ENCODE measurements at places on chromosomes 7 and 10.
A peak's percentile ranks its signal among the peaks of the same experiment; 100 is the strongest.

DNA sequence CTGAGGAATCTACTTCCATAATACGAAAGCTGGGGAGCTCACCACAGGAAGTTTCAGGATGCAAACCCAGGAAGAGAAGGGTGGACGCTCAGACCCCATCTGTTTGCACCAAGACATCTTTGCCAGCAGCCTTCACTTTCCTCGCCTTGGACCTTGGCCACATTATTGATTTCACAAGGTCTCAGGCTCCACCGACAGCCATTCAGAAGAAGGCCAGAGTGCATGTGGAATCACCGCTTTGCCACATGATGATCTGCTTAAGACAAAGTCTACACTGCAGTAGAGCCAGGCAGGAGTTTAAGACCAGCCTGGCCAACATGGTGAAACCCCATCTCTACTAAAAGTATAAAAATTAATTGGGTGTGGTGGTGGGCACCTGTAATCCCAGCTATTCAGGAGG, 60.0 kb downstream of the LYZL1 start:
- DNase-seq: no peak

DNA sequence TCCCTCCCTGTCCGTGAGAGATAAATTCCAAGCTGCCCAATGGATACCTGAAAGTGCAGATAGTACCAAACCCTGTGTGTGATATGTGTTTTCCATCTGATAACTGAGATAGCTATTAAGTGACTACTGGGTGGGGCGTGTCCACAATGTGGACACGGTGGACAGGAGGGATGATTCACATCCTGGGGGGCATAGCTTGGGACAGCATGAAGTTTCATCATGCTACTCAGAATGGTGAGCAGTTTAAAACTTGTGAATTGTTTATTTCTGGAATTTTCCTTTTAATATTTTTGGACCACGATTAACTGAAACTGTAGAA, 158.6 kb downstream of the CREB5 start:
- no peak for DNase-seq

GRCh38 chr7:128178611-128179010, 62.5 kb upstream of the LEP start:
- no peak for DNase-seq

GRCh38 chr7:13990984-13991790, 1.7 kb upstream of the ETV1 start:
- DNase-seq: peak; percentile 97

GRCh38 chr7:108049962-108050361, 47.0 kb upstream of the LAMB1 start:
- no peak for DNase-seq

- DNase-seq: no peak
These were observed 61.1 kb downstream of the GNAT3 start for GRCh38 chr7:80450621-80451308.

DNA sequence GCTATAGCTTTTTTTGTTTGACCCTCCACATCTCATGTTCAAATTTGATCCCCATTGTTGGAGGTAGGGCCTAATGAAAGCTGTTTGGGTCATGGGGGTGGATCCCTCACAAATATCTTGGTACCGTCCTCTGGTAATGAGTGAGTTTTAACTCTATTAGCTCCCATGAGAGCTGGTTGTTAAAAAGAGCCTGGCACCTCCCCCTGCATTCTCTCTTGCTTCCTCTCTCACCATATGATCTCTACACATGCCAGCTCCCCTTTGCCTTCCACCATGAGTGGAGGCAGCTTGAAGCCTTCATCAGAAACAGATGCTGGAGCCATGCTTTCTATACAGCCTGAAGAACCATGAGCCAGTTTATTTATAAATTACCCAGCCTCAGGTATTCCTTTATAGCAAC, 43.0 kb upstream of the IMMP2L start:
- no peak for DNase-seq

- DNase-seq: no peak
These were observed 51.5 kb upstream of the OSBPL3 start for GRCh38 chr7:25031432-25031831.

DNA sequence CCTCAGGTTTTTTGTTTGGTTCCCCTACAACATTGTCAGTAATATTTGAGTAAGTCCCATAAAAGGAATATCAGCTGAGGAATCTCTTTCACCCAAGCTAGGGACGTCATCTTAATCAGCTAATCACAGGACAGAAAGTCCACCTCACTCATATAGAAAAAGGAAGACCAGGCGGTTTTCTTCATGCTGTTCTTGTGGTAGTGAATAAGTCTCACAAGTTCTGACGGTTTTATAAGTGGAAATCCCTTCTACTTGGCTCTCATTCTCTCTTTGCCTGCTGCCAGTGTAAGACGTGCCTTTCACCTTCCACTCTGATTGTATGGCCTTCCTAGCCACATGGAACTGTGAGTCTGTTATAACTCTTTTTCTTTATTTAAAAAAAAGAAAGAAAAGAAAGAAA, 308.1 kb upstream of the PFKP start:
- DNase-seq: no peak

GRCh38 chr7:64947252-64948000, 43.4 kb downstream of the ZNF117 start:
- no peak for DNase-seq

DNA sequence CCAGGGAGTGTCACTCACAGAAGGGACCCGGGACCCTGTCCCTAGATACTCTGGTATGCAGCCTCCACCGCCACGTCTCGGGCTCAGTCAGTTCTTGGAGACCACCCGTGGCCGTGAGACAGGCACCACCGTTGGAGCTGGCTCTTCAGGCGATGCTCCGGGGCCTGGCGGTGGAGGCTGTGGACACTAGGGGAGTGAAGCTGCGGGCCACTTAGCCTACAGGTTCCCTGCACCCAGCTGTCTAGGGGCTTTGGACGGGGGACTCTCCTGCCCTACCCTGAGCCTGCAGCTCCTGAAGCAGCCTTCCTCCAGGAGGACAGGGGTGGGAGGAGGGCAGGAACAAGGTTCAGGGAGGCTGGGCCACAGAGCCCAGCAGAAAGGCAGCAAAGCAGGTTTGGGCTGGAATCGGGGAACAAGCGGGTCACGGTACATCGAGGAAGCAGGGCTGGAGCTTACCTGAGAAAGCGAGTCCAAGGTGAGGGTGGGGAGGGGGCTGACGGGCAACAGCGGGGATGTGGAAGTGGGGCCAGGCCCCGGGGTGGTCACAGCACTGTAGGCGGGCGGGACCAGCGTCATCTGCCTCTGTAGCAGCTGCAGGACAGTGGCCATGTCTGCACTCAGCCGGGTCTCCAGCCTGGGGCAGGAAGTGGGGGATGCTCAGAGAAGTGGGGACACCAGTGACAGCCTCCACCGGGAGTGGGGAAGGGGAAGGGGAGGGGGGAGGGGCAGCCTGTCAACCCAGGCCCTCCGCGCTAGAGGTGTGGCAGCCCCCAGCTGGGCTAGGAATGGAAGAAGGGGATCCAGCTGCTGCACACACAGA, 31.5 kb downstream of the KCNH2 start:
- no peak for DNase-seq

DNA sequence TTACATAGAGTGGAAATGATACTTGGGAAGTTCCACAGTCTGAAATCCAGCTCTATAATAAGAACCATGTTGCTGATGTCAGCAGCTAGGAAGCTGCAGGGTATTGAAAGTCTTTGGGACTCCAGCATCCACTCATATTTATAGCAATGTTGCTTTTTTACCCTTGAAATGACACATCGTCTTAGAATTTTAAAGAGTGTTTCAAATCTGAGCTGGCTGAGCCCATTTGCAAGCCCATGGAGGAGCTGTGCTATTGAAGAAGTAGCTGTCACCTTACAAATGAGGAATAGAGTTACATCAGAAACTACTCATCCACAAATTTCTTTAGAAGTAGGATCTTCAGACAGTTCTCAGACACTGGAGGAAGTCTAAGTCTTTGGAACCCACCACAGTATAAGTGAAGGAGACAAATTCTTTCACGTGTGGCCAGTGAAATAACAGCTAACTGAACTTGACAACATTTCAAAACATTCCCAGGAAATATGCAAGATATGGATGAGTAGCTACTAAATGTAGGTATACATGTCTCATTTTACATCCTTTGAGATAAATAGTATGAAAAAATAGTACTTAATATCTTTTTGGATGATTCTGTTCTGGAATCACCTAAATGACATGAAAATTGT, 203.6 kb downstream of the ZNF365 start:
- no peak for DNase-seq

GRCh38 chr7:144866189-144866588, 30.3 kb upstream of the TPK1 start:
- no peak for DNase-seq

- DNase-seq: no peak
These were observed 43.9 kb downstream of the GRK5 start for GRCh38 chr10:119251315-119251708.
